Osteocyte (in vitro differentiated cells): ENCODE measurements at places on chromosomes 4 and X.

DNA sequence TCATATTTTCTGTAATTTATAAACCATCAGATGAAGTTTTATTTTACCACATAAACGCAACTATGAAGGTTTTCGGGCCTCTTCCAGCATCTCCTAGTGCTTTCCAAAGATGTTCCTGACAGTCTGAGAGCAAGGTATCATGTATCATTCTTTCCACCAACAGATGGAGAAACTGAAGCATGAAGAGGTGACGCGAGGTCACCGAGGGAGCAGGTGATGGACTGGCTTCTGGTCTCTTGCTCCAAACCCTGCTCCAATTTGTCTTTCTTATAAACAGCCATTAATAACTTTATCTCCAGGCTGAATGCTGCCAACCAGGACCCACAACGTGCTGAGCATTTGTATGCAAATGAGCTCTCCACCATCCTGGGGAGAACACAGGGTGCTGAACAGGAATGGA lies 86.3 kb upstream of the MAML3 start:
- H3K4me3 ChIP-seq = no peak overlapping the region
- peaks cover 34% of the 10 kb centered on the region for H3K4me1 ChIP-seq
- no peak overlapping the region for H3K27ac ChIP-seq

- no peak overlapping the region for H3K27ac ChIP-seq
- H3K4me1 ChIP-seq = peaks cover 46% of the 10 kb centered on the region
- H3K4me3 ChIP-seq = no peak overlapping the region
- H3K27me3 ChIP-seq = no peaks in the 10 kb centered on the region
These were observed 43.1 kb upstream of the IL21 start for GRCh38 chr4:122663814-122664610.

- no peak overlapping the region for H3K4me3 ChIP-seq
- H3K27me3 ChIP-seq = no peaks in the 10 kb centered on the region
- DNase-seq = peak; percentile 77
- H3K4me1 ChIP-seq = peaks cover 11% of the 10 kb centered on the region
- peak overlapping the region; percentile 54 for H3K27ac ChIP-seq
These were observed 27.3 kb downstream of the NELFA start for GRCh38 chr4:1981251-1982058.

- no peaks in the 10 kb centered on the region for H3K27me3 ChIP-seq
- peaks cover 14% of the 10 kb centered on the region for H3K4me1 ChIP-seq
- H3K4me3 ChIP-seq = peak overlapping the region; percentile 65
These were observed 4.5 kb upstream of the PLCXD1 start for GRCh38 chrX:276581-277201.

- no peaks in the 10 kb centered on the region for H3K27me3 ChIP-seq
- no peak for DNase-seq
- peaks cover 2% of the 10 kb centered on the region for H3K36me3 ChIP-seq
- no peak overlapping the region for H3K27ac ChIP-seq
These were observed 2017.2 kb upstream of the TENM3 start for GRCh38 chr4:180225977-180226376.

DNA sequence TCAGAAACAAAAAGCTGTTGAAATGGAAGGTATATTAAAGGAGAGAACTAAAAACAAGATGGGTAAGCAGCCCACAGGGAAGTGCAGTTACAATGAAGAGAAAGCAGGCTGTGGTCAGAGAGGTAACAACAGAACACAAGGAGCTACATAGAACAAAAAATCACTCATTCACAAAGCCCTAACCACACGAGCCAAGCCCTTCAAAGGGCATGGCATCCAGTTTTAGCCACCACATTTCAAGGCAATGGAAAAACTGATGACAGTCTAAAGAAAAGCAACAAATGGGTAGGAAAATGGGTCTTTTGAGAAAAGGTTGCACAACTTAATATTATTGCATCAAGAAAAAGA lies 37.5 kb downstream of the KDR start:
- no peaks in the 10 kb centered on the region for H3K4me1 ChIP-seq
- DNase-seq = no peak

- H3K4me1 ChIP-seq = no peaks in the 10 kb centered on the region
- H3K4me3 ChIP-seq = no peak overlapping the region
- no peak for DNase-seq
- H3K27ac ChIP-seq = no peak overlapping the region
- no peaks in the 10 kb centered on the region for H3K27me3 ChIP-seq
These were observed 114.9 kb downstream of the EFHC2 start for GRCh38 chrX:44228621-44229020.

DNA sequence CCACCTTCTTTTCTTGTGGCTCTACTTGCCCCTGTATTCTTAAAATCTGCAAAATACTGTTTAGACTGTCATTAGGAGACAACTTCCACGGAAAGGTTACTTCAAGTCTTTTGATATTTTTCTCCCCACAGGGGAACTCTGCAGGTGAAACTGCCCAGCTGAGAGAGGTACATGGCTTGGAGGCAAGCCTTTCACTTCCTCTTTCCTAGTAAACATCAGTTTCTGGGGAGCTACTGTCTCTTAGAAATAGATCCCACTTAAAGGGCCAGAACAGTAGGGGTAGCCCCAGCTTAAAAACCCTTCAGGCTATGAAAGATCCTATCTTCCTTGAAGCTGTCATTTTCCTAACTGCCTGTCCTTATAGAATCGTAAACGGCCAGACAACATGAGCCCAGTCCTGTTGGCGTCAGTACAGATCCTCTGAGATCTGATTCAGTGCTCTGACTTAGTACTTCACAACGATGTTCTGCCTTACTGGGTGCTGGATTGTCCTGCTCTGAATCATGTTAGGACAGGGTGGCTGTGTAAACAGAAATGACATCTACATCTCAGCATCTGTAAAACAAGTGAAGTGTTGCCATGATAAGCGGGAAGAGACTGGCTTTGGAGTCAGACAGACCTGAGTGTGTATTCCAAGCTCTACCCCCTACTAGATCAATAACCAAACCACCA lies 102.1 kb downstream of the ITIH6 start:
- no peaks in the 10 kb centered on the region for H3K36me3 ChIP-seq
- H3K4me1 ChIP-seq = no peaks in the 10 kb centered on the region
- no peak overlapping the region for H3K27ac ChIP-seq

GRCh38 chr4:57132743-57133137 lies 22.6 kb upstream of the IGFBP7 start:
- no peaks in the 10 kb centered on the region for H3K27me3 ChIP-seq
- no peak for DNase-seq
- H3K4me1 ChIP-seq = peaks cover 45% of the 10 kb centered on the region
- H3K36me3 ChIP-seq = peaks cover 3% of the 10 kb centered on the region
- H3K27ac ChIP-seq = peak overlapping the region; percentile 82

GRCh38 chr4:160019936-160020335 lies 917.1 kb downstream of the RAPGEF2 start:
- no peak overlapping the region for H3K27ac ChIP-seq
- DNase-seq = no peak
- no peaks in the 10 kb centered on the region for H3K27me3 ChIP-seq
- H3K4me1 ChIP-seq = no peaks in the 10 kb centered on the region
- H3K36me3 ChIP-seq = no peaks in the 10 kb centered on the region
- H3K4me3 ChIP-seq = no peak overlapping the region

DNA sequence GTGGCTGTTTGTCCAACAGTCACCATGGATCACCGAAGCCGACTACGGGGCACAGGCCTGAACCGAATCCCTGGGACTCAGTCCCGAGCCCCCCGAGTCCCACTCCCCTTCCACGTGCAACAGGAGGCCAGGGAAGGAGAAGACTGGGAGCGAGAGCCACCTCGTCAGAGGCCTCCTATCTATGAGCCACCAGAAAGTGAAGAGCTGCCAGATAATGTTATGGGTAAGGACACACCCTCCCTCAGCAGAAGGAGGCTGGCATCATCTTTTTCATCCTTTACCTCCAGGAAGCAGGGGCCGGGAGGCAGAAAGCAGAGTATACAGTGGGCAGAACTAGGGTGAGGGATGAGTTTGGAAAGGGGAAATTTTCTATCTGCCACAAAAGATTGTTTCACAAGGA lies 2.8 kb upstream of the PRDX4 start:
- no peak for DNase-seq
- H3K36me3 ChIP-seq = no peaks in the 10 kb centered on the region
- peaks cover 25% of the 10 kb centered on the region for H3K4me1 ChIP-seq
- no peak overlapping the region for H3K27ac ChIP-seq

DNA sequence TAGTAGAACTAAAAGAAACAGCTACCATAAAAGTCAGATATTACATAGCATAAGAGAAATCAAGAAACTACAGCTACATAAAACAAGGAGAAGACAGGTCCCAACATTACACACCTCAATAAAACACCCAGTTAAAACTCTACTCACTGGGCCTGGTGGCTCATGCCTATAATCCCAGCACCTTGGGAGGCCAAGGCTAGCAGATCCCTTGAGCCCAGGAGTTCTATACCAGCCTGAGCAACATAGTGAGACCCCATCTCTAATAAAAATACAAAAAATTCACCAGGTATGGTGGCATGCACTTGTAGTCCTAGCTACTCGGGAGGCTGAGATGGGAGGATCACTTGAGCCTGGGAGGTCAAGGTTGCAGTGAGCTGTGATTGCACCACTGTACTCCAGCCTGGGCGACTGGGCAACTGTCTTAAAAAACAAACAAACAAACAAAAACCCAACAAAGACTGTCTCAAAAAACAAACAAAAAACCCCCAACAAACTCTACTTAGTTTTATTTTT lies 15.2 kb upstream of the TXLNG start:
- H3K4me3 ChIP-seq = no peak overlapping the region
- no peak overlapping the region for H3K27ac ChIP-seq
- DNase-seq = no peak
- peaks cover 1% of the 10 kb centered on the region for H3K4me1 ChIP-seq
- H3K27me3 ChIP-seq = no peaks in the 10 kb centered on the region

- DNase-seq = no peak
- H3K36me3 ChIP-seq = peaks cover 16% of the 10 kb centered on the region
- no peaks in the 10 kb centered on the region for H3K27me3 ChIP-seq
These were observed 94.7 kb upstream of the NAP1L5 start for GRCh38 chr4:88792268-88792781.

- H3K4me3 ChIP-seq = no peak overlapping the region
- H3K36me3 ChIP-seq = no peaks in the 10 kb centered on the region
- H3K27ac ChIP-seq = no peak overlapping the region
- no peak for DNase-seq
- no peaks in the 10 kb centered on the region for H3K27me3 ChIP-seq
These were observed 20.5 kb downstream of the GLRB start for GRCh38 chr4:157096439-157096838.

DNA sequence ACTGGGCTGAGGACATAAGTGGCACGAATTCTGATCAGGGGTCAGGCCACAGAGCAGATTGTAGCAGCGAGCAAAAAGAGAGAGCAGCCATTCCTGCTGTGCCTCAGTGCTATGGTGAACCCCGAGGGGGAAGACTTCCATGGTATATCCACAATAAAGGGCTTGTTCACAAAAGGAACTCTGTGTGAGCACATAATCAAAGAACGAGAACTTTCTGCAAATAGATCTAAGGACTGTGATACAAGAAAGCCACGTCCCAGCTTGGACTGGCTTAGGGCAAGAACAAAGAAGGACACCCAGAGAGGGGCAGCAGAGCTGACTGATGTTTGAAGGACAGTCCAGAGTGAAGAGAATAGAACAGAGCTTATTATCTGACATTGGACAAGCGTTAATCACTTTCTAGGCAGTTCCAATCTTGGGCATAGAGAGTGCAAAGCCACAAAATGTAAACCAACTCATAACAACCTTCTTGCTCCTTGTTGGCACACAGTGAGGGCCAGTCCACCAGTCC lies 24.0 kb downstream of the PPEF2 start:
- H3K4me3 ChIP-seq = no peak overlapping the region
- DNase-seq = no peak
- peaks cover 43% of the 10 kb centered on the region for H3K27me3 ChIP-seq
- H3K27ac ChIP-seq = no peak overlapping the region
- H3K4me1 ChIP-seq = no peaks in the 10 kb centered on the region
- no peaks in the 10 kb centered on the region for H3K36me3 ChIP-seq

GRCh38 chr4:6200922-6201362 lies 593 bp upstream of the JAKMIP1 start:
- H3K4me1 ChIP-seq = peaks cover 5% of the 10 kb centered on the region
- peak overlapping the region; percentile 29 for H3K4me3 ChIP-seq
- peaks cover 2% of the 10 kb centered on the region for H3K36me3 ChIP-seq
- H3K27me3 ChIP-seq = peaks cover 51% of the 10 kb centered on the region
- H3K27ac ChIP-seq = no peak overlapping the region

- H3K27ac ChIP-seq = peak overlapping the region; percentile 82
- H3K4me1 ChIP-seq = peaks cover 8% of the 10 kb centered on the region
- H3K36me3 ChIP-seq = no peaks in the 10 kb centered on the region
- H3K4me3 ChIP-seq = no peak overlapping the region
These were observed 20.1 kb upstream of the ARAF start for GRCh38 chrX:47540754-47541538.

- H3K27me3 ChIP-seq = no peaks in the 10 kb centered on the region
- H3K27ac ChIP-seq = no peak overlapping the region
- H3K4me3 ChIP-seq = no peak overlapping the region
- peaks cover 2% of the 10 kb centered on the region for H3K4me1 ChIP-seq
- no peak for DNase-seq
- H3K36me3 ChIP-seq = no peaks in the 10 kb centered on the region
These were observed 116.3 kb downstream of the DMD start for GRCh38 chrX:33095079-33095478.

- no peak for DNase-seq
- H3K27me3 ChIP-seq = peaks cover 37% of the 10 kb centered on the region
- no peak overlapping the region for H3K27ac ChIP-seq
- H3K36me3 ChIP-seq = no peaks in the 10 kb centered on the region
- H3K4me3 ChIP-seq = no peak overlapping the region
These were observed 7.0 kb downstream of the RAI2 start for GRCh38 chrX:17854069-17854468.

DNA sequence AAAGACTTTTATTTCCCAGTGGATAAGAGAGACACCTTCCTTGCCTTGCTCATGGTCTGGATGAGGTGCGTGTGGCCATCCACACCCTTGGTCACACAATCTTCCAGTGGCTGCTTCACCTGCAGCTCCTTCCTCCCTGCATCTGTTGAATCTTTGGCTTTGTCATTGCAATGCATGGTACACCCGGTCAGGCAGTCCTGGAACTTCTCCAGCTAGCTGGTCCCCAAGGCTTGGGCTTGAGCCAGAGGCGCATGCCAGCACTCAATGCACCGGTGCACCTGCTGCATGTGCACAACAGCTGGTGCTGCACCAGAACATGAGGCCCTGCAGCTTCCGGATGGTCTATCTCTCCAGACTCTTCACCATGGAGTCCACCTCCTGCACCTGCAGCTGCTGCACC lies 31.7 kb downstream of the SCML1 start:
- no peaks in the 10 kb centered on the region for H3K4me1 ChIP-seq
- H3K4me3 ChIP-seq = no peak overlapping the region
- H3K27me3 ChIP-seq = no peaks in the 10 kb centered on the region
- no peak for DNase-seq

- H3K36me3 ChIP-seq = no peaks in the 10 kb centered on the region
- peak overlapping the region; percentile 69 for H3K27ac ChIP-seq
- no peak for DNase-seq
- H3K27me3 ChIP-seq = no peaks in the 10 kb centered on the region
These were observed 905 bp downstream of the NSUN7 start for GRCh38 chr4:40750461-40751258.
